ENCODE measurements at places on chromosomes 3 and 15.

DNA sequence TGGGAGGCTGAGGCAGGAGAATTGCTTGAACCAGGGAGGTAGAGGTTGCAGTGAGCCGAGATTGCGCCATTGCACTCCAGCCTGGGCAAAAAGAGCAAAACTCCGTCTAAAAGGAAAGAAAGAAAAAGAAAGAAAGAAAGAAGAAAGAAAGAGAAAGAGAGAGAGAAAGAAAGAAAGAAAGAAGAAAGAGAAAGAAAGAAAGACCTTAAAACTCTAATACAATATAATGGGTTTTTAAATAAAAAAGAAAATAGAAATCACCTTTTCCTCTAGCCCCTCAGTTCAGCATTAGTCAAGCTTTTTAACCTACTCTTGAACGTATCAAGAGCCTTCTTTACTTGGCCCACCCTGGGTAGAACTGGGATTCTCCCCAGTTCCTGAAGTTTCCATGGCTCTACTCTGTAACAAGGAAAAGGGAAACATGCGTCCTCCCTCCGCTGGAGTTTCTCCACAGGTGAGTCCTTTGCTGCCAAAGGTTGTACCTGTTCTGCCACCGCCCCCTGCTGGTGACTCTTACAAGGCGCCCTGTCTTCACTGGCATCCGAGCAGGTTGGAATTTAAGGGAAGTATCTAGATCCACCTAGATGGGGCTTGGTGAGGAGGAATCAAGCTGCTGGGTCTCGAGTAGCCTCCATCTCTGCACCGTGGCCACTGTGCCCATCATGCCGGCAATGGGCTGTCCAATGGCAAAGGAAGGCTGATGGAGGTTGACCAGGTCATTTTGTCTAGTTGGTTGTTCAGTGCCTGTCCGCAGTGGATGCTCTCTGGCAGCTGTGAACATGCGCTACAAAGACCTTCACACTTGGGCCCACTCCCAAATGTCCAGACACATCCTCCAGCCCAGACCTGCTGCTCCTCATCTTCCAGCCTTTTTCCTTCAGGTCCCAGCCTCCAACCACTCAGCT lies 20.6 kb upstream of the EPHB3 start:
- DNase-seq, result peak; percentile 61

GRCh38 chr3:4836516-4836915 lies 142.7 kb upstream of the BHLHE40 start:
- no peak for DNase-seq

DNA sequence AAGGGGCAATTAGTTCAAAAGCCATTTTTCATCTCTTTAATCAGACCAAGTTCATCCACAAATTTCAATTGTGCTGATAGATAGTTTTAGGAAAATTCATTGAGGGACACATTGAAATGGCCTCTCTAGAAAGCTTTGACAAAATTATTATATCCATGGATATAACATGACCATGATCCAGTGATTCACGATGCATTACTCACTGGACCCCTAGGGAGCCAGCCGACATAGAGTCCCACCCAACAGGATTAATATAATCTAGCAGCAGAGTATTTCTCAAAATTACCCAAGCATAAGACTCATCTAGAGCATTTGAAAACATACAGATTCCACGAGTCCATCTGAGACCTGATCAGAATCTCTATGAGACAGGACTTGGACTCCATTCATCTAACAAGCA lies 100.3 kb downstream of the FRMD5 start:
- DNase-seq, result no peak

DNA sequence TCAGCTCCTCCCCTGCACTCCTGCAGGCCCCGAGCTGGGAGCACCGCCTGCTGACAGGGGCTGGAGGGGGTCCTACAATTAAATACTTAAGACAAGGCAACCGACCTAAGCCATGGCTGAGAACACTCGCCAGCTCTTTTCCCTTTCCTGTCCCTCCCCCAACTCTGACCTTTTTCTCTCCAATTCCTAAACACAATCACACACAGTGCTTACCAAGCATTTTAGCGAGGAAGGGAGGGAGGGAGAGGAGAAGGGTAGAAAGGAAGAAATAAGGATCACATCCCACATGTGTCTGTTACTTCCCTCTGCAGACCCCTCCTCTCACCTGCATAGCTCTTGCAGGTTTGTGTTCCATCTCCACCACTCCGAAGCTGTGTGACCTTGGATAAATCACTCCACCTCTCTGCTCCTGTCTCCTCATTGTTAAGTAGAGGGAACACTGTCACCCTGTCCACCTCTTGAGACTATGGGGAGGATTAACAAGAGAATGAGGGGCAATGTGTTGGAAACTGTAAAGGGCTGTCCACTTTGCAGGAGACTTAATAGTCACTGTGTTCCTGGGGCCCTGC lies 63.6 kb downstream of the CYP11A1 start:
- DNase-seq, result no peak

- peak; percentile 89 for DNase-seq
Observed at GRCh38 chr15:88656760-88657221, 18.0 kb downstream of the ISG20 start.

- no peak for DNase-seq
Observed at GRCh38 chr3:107142786-107143575, 234.3 kb upstream of the CCDC54 start.

DNA sequence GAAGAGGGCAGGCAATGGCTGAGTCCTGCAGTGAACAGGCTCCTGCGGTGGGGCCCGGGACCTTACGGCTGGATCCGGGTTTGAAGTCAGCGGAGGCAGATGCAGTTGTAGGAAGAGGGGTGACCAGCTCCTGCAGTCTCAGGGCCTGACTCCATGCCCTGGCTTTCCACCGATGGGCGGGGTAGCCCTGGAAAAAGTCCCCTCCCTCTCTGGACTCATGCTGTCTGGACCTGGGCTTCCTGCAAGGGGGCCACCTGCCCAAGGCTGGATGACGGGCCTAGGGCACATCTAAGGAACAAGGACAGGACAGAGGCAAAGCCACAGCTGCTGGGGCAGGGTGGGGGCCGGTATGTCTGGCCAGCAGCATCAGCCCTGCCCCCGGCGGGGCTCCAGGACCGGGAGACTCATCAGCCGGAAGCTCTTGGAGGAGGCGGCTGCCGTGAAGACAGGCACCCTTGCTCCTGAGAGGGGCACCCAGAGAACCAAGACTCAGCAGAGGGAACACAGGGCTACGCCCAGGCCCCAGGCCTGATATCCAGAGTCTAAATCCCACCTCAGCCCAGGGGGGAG lies 12.8 kb downstream of the IQSEC1 start:
- no peak for DNase-seq

DNA sequence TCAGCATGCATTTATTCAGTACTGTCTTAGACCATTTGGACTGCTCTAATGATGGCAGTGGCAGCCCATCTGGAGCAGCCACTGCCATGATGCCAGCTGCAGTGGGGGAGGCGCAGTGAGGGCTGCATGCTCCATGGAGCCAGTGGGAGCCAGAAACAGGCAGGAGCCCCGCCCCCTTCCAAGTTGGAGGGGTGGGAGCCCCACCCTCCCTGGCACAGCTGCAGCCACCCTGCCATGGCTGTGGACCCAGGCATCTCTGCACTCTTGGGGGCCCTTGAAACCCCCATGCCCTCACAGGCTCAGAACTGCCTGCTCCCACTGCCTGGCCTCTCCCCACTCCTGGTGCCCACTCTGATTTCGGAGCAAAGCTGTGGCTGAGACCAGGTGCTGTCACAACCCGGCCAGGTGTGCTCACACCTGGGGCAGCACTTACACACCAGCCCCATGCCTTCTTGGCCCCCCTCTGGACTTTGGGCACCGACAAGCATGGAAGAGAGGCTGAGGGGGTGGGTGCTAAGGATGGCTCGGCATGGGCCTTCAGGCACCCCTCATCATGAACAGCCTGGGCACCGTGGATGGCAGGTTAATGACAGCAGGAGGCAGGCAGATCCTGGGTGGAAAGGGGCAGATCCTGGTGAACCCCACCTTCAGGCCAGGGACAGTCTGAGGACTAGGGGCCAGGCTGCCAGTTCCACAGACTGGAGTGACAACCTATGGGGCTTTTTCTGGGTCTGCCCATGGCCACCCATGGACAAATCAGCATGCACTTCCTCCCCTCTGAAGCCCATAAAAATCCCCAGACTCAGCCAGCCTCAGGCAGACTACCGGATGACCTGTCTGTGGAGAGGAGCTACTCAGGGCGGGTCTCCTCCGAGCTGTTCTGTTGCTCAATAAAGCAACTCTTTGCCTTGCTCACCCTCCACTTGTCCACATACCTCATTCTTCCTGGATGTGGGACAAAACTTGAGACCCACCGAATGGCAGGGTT lies 18.3 kb downstream of the TBC1D21 start:
- no peak for DNase-seq

DNA sequence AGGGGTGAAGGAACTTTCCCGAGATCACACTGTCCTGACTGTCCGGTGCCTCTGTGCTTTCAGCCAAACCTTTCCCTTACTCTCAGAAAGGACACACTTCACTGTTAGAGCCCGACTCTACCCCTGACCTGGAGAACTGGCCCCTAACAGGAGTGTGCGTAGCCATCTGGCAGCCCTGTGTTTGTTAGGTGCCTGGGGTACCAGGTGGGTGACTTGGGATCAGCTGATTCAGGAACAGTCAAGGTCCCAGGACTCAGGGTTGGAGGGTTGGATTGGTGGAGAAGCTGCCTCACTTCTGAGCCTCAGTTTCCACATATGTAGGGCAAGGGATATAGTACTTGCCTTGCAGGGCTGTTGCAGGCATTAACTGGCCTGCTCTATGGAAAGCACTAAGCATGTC lies 98.3 kb upstream of the SLC6A11 start:
- no peak for DNase-seq

GRCh38 chr3:37591116-37591781 lies 270.4 kb upstream of the CTDSPL start:
- no peak for DNase-seq

DNA sequence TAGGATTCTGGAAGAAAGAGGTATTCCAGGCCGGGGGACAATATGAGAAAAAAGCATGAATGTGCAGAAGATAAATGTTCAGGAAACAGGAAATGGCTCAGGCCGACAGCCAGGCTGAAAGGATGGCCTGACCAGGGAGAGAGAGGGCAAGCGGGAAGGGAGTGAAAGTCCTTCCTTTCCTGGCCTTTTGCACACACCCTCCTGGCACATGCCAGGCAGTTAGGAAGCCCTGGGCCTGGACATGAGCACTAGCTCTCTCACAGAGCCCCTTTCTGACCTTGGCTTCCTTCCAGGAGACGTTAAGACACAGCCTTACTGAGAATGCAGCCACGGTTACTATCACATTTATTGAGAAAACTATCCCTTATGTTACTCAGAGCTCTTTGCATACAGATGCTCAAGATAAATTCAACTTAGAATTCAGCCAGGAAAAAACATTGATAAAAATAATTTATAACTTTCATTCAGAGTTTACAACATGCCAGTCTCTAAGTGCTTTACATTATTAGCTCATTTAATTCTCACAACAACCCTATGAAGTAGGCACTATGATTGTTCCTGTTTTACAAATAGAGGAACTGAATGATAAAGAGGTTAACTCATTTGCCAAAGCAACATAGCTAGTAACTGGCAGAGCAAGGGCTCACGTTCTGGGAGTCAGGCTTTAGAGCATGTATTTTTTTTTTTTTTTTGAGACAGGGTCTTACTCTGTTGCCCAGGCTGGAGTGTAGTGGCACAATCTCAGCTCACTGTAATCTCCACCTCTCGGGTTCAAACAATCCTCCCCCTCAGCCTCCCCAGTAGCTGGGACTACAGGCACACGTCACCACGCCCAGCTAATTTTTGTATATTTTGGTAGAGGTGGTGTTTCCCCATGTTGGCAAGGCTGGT lies 39.4 kb upstream of the SMAD3 start:
- no peak for DNase-seq

DNA sequence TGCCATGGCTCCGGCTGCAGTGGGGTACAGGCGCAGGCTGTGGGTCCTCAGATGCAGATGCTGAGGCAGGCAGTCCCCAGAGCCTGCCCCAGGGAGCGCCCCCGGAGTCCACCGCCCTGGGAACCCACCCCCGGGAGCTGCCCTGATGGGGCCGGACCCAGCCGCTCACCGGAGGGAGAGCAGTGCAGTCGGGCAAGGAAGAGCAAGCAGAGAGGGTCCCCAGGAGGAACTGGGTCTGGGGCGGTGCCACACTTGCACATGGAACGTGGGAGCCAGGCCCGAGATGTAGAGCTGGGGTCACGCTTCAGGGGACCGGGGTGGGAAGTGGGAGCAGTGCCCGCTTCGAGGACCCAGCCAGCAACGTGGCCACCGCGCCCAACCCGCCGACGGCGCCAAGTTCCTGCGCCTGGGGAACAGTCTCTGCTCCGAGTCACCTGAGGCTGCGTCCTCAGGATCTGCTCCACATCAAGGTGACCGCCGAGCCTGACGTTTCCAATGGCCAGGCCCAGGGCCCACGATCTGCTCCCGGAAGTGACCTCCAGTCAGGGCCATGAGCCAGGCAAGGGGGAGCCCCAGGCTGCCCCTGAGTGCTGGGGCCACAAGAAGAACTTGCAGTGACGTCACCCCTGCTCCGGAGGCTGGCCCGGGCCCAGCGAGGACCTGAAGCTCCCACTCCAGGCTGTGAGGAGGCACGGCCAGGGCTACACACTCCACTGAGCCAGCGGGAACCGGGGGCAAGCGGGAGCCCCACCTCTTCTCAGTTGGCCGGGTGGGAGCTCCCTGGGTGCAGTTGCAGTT lies 27.0 kb upstream of the TFG start:
- DNase-seq, result no peak

GRCh38 chr3:159451482-159451881 lies 537.2 kb upstream of the IL12A start:
- DNase-seq, result no peak

DNA sequence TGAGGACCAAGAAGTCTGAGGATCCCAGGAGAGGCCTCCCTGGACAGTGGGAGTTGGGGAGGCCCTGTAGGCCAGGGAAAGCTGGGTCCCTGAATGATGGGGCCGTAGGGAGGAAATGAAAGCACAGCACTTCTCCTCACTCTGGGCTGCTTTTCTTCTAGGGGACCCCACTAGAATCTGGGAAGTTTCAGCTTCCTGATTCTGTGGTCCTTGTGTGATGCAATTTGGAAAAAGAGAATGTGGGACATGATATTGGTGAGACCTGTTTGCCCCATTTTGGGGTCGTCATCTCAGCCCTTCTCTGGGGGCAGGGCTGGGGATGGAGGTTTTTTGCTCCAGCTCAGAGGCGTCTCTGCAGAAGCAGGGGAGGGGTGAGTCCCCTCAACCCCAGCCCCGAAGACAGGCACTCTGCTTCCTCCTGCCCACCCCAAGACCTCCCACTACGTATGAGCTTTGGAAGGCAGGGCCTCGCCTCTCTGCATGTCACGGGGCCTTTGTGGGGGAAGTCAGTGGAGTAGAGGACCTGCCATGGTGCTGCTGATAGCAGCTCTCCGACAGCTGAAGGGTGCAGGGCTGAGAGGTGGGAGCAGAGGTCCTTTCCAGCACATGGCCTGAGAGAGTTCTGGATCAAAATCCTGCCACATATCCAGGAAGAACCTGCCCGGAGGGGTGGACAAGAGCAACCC lies 1.5 kb upstream of the SNX22 start:
- DNase-seq, result no peak

DNA sequence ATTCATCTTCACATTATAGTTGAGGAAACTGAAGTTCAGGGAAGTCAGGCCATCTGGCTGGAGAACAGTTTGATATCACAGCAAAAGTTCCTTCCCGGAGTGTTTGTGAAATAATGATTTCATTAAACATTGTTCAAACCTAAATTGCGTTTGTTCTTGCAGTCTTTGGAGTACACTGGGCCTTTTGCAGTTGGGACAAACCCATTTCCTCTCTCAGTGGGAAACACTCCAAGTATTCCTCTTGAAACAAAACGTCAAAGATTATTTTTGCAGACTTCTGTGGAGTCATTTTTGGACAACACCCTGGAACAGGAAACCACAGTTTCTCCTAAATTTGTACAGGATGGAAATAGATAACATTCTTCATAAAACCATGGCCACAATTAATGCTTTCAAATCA lies 287.5 kb downstream of the PTPRG start:
- DNase-seq, result no peak

All from GM12865 (cell line).